Skin of body (tissue), 3 donors: ENCODE measurements at places on chromosomes 3 and 15. TPM values are rescaled to one million over a fixed set of nuclear protein-coding genes. Genes with fewer than 3 reads are reported as not detected.

DNA sequence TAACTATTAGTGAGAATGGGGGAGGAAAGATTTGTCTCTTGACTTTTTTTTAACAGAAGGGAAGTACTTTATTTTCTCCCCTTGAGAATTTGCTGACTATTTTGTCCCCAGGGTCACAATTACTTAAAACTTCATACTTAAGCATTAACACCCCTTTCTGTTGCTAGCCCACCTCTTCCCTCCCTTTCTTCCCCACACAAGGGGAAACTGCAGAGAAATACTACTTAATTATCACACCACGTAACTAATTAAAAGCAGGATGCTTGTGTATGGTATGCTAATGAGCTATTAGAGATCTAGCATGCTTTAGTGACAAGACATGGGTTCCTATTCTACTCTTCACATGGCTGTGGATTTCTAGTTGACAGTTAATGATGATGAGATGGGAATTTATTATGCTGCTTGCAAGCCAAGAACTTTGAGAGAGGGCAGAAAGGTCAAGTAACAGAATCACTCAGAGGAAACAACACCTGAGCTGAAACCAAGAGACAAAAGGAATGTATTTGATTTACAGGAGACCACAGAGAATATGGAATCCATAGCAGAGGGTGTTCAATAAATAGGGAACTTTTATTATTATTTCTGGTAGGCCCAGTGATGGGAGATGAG is 179.2 kb downstream of the LSAMP start:
- no peak for DNase-seq

DNA sequence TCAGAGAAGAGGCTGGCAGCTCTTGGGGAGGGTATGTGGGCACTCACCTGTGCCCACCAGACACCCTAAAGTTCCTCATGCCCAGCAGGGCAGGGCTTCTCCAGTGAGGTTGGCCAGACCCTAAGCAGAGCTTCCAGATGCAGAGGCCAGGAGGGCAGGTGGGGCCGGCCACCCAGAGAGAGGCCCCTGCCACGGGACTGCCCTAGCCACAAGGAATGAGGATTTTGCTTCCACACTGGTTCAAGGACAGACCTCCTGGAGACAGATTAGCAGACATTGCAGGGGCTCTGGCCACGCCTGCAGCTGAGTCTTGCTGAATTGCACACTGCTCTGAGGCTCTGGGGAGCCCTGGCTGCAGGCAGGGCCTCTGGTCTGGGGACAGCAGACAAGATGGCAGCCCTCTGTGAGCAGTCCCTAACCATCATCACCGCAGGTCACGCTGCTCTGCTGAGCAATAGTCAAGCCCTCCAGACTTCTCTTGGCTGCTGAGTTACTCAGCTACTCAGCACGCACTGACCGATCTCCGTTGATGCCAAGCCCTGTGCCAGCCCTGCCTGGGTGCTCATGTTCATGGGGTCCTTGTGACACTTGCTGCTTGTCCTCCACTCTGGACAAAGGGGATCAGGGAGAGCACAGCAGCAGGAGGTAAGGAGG is 117.4 kb upstream of the ABHD17C start:
- no peak for DNase-seq

DNA sequence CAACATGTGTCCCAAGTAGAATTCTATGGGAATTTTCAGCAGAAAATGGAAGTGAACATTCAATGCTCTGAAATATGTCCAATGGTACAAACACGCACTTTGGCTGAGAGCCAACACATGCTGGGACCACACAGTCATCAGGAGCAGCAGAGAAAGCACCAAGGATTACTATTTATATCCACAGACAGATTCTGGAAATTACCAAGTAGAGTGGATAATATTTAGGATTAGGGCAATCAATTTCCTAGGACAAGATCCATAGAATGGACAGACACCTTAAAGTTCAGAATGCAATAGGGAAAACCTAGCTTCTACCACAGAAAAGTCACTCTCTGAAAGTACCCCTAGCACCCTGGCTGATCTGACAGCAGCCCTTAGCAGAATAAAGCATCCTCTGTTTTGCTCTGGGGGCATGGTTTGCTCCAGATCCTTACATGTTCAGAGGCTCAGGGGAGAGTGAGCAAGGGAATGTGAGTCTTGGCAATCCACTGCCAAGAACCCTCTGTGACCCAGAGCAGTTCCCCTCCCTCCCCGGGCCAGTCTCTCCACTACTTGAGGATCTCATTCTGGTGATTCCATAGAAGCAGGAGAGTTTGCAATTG is 206.0 kb upstream of the WNT5A start:
- no peak for DNase-seq

- DNase-seq: no peak
Measured at GRCh38 chr3:142779591-142779990, 55.8 kb downstream of the TRPC1 start.

- no peak for DNase-seq
Measured at GRCh38 chr3:52055537-52056351, 627 bp downstream of the DUSP7 start.

DNA sequence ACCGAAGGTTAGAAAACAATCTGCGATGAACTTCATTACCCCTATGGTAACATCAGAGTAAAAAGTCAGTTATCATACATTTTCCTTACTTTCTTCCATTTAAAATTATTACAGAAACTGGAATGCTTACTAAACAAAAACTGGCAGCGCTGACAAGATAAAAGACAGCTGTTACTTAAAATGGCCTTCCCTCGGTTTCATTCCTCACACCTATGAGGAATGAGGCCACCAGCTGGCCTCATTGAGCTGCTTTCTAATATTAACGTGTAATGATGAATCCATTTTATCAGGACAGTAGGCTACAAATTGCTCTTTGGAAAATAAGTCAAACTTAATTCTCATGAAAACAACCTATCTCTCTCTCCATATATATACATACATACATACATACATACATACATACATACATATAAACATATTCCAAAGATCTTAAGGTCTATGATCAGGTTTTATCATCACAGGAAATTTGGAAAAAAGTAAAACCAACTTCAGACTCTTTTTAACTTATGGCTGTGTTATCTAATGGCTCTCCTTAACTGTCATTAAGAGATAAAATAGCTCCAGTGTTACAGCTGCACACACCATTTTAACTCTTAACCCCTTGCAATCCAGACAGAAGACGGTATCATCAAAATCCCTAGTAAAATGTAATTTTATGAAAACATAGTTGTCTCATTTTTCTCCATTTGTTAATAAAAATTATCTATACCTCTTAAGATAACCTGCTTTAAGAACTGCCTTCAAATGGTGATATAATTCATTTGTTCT is 5.2 kb downstream of the CCNL1 start:
- DNase-seq: no peak

DNA sequence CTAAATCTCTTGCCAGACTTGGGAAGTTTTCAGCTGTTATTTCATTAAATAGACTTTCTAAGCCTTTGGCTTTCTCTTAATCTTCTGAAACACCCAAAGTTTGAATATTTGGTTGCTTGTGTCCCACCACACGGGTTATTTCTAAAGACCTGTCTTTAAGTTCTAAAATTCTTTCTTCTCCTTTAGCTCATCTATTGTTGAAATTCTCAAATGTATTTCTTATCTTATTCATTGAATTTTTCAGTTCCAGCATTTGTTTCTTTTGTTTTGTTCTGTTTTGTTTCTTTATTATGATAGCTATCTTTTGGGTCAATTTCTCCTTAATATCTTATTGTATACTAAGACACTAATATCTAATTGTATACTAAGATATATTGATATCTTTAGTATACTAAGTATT is 97.0 kb downstream of the ARRDC4 start:
- DNase-seq: no peak

- DNase-seq: no peak
Measured at GRCh38 chr3:32104492-32104891, 1.9 kb upstream of the GPD1L start.

The GPR176 gene
- 10.3 TPM for total RNA-seq

- DNase-seq: no peak
Measured at GRCh38 chr3:135922903-135923250, 42.7 kb upstream of the PPP2R3A start.

- no peak for DNase-seq
Measured at GRCh38 chr3:128144512-128145187, 8.6 kb upstream of the EEFSEC start.

DNA sequence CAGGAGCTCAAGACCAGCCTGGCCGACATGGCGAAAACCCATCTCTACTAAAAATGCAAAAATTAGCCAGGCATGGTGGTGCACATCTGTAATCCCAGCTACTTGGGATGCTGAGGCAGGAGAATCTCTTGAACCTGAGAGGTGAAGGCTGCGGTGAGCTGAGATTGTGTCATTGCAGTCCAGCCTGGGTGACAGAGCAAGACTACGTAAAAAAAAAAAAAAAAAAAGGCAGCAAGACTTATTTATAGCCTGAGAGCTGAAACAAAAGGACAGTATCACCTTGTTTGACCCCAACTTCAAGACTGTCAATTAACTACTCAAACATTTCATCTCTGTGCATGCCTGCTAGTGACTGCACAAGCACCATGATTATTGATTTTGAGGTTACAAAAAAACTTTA is 478.9 kb upstream of the GBE1 start:
- no peak for DNase-seq

DNA sequence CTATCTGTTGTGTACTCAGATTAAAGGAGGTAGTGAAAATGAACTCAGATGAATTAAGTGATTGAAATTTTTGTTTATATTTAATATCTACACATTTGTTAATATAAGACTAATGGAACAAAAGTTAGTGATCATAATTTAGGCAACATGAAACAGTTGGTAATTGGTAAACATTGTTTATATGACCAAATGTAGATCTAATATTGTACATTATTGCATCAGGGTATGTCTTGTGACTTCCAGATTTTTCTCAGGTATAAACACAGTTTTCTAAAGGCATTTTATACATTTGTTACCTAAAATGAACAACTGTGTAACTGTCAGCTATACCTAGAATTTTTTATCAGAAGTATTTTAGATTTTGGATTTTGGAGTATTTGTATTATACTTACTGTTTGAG is 14.8 kb downstream of the GMPS start:
- DNase-seq: no peak
